Activated CD4-positive, alpha-beta T cell treated with anti-CD3 and anti-CD28 coated beads, Interleukin-2, amount 50 U/mL, for 48 hours (primary cell): ENCODE measurements at places on chromosomes 3 and 15.

GRCh38 chr3:96007650-96008195 is 806.7 kb upstream of the EPHA6 start:
- DNase-seq, result no peak

GRCh38 chr15:40108061-40108854 is 421 bp downstream of the BMF start:
- DNase-seq, result no peak

- DNase-seq, result no peak
Measured at GRCh38 chr3:129035360-129036221, 25.0 kb upstream of the GP9 start.

DNA sequence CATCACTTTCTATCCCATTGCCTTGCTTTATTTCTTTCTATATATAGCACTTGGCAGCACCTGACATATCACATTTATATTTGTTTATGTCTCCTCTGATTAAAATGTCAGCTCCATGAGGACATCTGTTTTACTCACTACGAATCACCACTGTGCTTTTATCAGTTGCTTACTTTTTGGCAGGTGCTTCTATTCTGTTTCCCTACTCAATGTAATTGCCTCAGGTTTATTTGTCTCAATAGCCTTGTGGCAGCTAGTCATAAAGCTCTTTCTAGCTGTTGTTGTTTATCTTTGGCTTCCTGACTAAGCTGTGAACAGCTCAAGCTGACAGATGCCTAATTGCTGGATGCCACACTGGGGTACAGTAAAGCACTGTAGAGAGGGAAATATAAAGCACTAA is 85.5 kb downstream of the VPS13C start:
- no peak for DNase-seq

GRCh38 chr15:51470512-51470911 is 129.1 kb downstream of the GLDN start:
- DNase-seq, result no peak

DNA sequence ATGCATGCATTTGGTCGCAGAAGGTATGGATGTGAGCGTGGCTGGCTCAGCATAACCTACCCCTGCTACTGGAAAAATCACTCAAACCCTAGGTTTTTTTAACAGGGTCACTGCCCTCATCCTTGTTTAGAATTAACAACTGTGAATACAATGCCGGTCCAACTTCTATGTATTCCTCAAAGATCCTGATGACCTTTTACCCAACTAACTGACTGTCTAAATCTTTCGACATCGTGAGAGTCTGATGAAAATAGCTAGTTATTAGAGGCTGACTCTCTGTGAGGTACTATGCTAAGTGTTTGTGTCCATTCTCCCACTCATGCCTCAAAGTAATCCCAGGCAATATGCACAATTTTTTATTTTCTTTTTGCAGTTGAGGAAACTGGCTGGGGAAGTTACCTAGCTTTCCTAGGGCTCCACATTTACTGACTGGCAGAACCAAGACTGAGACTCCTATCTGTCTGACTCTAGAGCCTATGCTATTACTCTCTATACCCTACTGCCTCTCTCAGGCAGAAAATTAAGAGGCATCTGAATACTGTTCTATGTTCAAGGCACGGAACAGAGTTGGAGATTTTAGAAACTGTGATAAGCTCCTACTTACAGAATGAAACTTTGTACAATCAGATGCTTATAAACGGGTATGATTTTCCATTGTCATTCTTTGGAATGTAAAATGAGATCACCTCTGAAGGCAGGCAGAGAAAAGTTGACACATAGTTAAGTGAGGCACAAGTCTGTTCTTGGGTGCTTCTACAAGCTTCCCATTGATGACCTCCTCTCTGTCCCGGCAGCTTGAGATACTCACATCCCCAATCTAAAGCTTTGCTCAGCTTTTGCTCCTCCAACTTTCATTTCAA is 56.4 kb downstream of the FILIP1L start:
- DNase-seq, result no peak

DNA sequence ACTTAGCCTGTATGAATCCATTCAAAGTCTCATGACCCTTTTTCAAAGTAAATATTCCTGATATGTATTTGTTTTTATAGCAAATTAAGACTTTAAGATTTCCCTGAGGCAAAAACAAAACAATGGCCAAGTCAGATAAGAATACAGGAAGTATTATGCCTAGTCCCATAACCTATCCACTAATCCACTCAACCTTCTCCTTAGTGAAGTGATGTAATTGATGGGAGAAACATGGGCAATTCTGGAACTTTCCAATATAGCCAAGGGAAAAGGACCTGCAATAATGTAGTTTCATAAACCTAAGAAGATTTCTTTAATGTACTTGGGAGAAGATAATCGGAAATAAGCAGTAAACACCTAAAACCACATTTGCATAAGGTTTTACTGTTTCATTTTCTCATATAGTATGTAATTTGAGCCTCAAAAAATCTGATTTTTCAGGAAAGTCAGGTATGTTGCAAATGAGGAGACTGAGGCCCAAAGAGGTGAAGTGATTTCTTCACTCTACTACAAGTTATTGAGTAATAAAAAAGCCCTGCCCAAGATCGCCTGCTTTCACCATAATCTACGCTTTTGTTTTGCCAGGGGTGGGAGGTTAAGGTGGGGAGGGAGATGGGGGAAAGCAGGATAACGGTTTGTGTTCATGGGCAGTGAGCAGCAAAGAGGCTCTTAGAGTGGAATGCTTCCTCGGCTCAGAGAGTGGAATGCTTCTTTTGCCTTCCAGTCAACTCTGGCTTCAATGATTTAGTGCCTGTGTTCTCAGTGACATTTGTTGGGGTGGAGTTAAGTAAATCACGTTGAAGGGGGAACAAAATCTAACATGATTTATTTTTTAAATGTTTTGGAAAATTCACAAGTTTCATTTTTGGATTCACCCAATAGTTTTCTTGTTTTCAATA is 95.0 kb upstream of the FNDC3B start:
- DNase-seq, result no peak

- no peak for DNase-seq
Measured at GRCh38 chr15:66221126-66221525, 32.4 kb downstream of the MEGF11 start.

- DNase-seq, result no peak
Measured at GRCh38 chr3:122942239-122942638, 85.3 kb downstream of the SEMA5B start.

DNA sequence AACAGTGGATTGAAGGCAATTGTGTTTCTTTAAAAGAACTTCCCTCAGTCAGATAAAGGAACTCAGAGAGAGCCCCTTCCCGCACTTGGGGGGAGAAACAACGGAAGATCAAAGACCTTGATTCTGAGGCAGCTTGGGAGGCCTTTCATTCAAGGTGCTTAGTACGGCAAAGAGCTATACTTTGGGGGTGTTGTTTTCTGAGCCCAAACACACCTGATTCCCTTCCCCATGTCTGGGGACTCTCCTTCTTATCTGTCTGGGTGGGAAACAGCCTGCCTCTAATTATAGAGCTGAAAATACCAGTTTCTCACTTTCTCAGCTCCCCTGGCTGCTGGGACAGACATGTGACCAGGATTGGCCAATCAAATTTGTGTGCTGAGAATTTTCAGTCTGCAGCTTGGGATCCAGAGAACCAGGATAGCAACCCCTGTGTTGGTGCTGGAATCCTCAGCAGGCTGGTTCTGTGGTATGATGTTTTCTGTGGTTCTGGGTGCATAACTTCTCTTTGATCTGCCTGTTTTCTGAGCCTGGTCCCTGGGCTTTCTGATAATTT is 19.4 kb upstream of the IQCF6 start:
- DNase-seq, result no peak

DNA sequence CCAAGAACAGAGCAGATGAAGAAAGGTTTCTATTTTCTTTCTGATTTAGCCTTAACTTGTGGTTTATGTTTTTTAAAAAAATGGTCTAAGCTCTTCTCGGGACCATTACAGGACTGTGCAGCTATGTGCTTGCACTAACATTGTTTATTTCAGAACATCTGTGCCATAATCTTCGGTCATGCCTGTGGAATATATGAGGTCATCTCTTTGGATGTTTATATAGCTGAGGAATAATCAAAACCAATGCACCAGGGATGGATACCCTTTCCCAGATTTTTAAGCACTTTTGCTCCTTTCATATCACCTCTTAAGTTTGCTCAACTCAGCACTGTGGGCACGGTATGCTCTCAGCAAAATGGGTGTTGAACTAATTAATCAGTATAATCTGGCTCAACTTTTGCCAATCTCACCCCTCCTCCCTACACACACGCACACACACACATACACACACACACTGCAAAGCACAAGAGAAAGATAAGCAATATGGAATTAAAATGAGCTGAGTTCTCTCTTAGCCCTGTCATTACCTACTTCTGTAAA is 268.5 kb upstream of the TMC3 start:
- no peak for DNase-seq

GRCh38 chr3:72630969-72631344 is 217.3 kb downstream of the SHQ1 start:
- DNase-seq, result no peak

DNA sequence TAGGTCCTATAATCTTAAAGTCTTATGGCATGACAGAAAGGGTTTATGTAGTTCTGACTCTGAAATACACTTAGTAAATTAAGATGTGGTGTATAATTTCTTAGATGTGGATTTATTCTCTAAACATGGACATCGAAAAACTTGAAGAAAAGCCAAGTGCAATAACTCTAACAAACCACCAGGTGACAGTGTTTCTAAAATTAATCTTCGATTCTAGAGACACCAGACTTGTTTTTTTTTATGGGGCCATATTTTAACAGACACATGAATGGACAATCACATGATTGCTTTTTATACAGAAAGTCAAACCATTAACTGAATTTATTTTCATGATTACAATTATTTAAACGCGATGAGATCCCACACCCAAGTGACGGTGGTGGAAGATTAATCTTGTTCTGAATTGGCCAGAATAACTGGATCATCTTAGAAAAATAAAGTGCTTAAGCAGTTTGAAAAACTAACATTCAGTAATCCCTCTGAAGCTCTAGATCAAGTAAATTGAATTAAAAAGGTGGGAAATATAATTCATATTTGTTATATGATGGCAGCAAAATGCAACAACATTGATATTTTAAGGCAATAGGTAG is 305.1 kb downstream of the LSAMP start:
- DNase-seq, result no peak

GRCh38 chr15:45903283-45903682 is 268.5 kb downstream of the SQOR start:
- DNase-seq, result no peak

DNA sequence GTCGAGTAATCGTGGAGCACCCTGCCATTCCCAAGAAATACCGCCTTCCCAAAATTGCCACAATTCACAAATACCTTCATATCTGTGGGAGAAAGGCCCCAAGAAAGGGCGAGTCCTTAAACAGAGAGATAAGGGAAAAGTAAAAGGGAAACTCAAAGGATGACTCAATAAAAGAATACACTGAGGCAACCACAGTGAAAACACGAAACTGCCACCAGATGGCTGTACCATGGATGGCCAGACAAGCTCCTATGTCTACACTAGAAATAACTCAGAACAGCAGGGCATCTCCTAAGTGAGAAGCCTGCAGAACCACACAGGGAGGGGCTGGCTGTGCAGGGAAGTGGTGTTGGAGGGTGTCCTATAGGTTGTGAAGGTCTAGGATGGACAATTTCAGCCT is 25.0 kb downstream of the SRGAP3 start:
- peak; percentile 36 for DNase-seq

DNA sequence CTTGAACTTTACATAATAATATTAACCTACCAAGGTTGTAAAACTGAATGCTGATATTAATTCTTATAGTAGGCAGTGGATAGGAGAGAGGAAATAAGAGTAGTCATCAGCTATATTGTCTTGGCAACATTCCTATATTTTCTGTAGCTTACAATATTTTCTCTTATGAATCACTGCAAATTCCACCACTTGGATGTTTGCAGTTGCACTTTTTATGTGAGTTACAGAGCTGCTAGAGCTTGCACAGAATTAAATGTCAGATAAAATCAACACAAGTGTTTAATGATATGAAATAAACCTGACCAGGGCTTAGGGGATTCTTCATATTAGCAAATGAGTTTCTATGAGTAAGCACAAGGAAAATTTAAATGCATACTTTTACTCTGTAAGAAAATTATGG is 1710.1 kb downstream of the SI start:
- DNase-seq, result no peak

GRCh38 chr3:114370537-114371174 is 76.8 kb downstream of the TIGIT start:
- no peak for DNase-seq

- DNase-seq, result peak; percentile 60
Measured at GRCh38 chr15:98292442-98293240, 332.1 kb downstream of the ARRDC4 start.

- no peak for DNase-seq
Measured at GRCh38 chr3:101531473-101532086, 18.6 kb upstream of the SENP7 start.

DNA sequence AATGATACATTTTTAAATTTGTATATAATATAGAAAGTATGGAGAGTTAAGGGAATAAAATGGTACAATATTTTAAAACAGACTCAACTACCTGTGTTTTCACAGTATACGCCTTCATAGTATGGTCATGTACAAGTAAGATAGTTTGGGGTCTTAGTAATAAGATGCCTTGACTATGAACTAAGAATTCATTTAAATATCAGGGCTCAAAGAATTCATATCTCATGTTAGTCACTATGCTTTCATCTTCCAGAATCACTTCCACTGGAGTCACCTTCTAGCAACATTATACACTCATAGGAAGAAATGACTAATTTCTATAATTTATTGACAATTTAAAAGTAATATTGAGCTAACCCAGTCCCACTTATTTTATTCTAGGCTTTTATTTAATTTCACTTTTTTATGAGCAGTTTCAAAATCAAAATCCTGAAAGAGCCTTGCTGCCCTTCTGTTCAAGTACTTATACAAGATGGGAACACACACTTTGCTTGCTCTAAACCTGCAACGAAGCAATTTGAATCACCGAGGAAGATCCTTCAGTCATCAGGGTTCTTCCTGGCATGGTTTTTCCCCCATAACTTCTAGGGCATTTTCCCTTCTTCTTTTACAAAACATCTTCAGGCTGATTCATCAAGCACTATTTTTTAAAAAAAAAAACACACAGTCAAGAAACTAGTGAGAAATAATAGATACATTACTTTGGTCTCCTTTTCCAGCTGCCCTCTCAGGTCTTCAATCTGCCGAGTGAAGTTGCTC is 94.1 kb downstream of the MYH15 start:
- DNase-seq, result no peak

DNA sequence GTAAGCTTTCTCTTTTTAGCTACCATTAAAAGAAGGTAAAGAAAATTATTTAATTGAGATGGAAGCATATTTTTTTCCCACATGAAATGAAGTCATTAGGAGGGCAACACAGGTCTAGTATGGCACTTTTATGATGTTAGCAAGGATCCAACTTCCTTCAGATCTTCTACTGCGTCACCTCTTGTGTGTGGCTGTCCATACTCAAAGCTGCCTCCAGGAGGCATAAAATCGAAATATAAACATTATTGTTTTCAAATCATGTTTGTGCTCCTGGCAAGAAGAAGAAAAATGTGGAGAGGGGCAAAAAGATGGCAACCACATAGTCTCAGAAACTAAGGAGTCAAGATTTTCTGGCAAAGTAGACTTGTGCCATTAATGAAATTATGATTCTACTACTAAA is 791.7 kb upstream of the EPHA6 start:
- DNase-seq, result no peak

GRCh38 chr3:60909526-60909925 is 341.7 kb downstream of the FHIT start:
- DNase-seq, result no peak
